GM19239 (cell line): ENCODE measurements at places on chromosomes 3 and 15.

DNA sequence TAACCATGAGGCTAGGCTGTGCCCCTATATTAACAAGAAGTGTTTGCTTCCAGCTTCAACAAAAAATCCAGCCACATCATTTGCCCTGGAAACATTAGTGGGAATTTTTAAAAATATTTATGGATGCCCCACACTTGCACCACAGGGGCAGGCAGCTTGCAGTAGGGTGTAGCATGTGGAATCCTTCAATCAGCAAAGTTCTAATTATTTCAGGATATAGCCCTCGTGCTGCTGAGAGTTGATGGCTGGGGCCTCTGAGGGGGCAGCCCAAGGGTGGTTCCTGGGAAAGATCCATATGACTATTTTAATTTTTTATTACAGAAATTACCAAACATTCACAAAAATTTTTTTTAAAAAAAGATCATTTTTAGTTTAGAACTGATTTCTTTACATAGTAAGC is 35.1 kb upstream of the LMCD1 start:
- no peak for DNase-seq

- DNase-seq, result no peak
Measured at GRCh38 chr3:114743746-114744485, 403.2 kb downstream of the ZBTB20 start.

- DNase-seq, result no peak
Measured at GRCh38 chr3:37989821-37990480, 635 bp upstream of the VILL start.

DNA sequence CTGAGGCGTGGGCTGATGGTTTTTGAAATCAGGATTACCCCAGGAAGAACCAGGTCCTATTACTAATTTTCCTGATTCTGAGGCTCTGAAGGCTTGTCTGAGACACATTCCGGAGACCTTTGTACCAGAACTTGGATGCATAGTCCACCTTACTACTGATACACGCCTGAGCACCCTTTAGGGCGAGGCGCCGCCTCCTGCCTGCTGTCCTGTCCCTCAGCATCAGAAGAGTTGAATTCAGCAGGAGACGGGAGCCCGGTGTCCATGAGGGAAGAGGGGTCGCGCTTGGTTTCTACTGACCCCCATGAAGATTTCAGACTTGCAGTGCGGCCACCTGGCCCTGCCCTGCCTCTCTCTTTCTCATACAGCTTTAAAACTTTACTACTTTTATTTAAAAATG is 49.9 kb downstream of the KLF13 start:
- no peak for DNase-seq

- DNase-seq, result no peak
Measured at GRCh38 chr15:89671687-89672086, 7.5 kb downstream of the PLIN1 start.

DNA sequence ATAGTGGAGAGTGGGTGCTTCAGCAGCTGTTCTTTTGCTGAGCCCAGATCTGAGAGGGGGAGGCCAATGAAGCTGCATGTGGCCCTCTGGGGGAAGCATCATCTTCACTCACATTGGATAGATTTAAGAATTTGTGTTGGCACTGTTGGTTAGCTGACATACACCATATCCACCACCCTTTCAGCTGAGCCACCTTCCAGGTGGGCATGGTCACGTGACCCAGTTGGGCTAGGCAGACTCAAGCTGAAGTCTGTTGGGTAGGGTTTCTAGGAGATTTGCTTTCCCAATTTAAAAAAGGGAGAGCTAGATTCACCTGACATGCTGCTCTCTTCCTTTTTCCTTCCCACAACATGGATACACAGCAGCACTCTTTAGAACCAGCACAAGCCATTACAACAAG is 311.0 kb downstream of the CHST2 start:
- no peak for DNase-seq

- no peak for DNase-seq
Measured at GRCh38 chr3:82144811-82145210, 383.4 kb upstream of the GBE1 start.

- DNase-seq, result no peak
Measured at GRCh38 chr3:125433091-125433534, 58.0 kb upstream of the ZNF148 start.

DNA sequence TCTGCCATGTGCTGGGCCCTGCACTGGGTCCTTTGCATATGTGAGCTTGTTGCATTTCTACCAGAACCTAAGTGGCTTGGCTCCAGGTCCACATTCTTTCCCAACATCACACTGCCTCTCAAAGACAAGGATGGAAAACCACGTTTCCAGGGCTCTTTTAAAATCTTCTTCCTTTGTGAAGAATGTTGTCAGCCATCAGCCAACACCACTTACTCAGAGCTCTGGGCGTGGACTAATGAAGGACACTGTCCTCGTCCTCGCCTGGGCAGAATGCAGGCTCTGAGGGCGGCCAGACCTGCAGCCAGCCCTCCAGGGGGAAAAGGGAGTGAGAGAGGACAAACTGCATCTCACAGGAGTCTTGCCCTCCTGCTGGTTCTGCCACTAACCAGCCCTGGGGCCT is 49.7 kb downstream of the MAGEF1 start:
- no peak for DNase-seq
